ENCODE measurements at places on chromosomes 12 and 14.

DNA sequence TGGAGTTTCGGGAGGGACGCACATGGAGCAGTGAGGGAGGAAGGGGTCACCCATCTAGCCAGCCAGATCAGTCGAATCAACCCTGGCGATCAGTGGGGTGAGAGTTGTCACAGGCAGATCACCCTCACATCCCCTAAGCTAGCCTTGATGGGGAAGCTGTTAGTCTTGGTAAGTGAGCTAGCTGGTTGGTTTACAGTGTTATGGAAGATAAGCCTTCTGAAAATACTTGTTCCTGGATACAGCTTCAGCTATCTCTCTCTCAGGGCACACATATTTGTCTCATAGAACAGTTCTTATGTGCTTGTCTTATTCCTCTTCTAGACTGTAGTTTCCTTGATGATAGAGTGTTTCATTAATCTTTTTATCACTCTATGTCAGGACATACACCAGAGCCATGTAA is 26.2 kb upstream of the MANSC4 start:
- DNase-seq: no peak

DNA sequence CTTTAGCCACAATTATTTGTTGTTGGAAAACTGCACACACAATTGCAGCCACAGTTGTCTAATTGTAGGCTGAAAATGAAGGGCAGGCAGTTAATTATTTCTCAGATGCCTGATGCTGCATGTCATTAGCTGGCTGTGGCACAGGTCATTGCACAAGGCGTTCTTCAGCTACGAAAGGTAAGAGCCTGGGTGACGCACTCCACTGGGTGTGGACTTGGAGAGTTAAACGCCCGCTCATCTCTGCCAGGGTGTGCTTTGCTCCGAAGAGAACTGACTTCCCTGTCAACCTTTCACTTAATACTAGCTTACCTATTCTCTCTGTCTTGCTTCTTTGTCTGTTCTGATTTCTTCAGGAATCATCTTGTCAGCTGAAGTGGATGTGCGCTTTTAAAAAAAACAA is 91.4 kb upstream of the CPM start:
- DNase-seq: no peak

GRCh38 chr12:56930241-56930640 is 4.0 kb downstream of the SDR9C7 start:
- DNase-seq: no peak

- no peak for DNase-seq
These were observed 9.8 kb upstream of the DENND5B start for GRCh38 chr12:31600750-31601149.

- DNase-seq: no peak
These were observed 197.1 kb downstream of the ATP23 start for GRCh38 chr12:58138424-58138823.

GRCh38 chr12:101299931-101300330 is 20.0 kb downstream of the UTP20 start:
- no peak for DNase-seq

DNA sequence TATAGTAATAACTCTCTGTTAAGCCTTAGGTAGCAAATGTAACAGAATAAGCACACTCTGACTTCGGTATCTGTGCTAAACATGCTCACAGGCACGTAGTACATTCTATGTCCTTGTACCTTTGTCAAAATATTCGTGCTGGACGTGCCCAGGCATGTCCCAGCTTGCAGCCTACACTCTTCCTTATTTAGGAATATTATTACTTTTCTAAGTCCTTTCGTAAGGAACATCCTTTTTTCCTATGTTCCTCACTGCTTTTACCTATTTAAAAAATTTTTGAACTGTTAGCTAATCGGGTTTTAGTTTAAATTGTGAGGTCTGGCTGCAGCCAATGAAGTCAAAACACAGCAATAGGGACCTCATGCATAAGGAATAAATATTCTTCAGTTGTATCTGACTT is 24.1 kb upstream of the UBC start:
- no peak for DNase-seq

DNA sequence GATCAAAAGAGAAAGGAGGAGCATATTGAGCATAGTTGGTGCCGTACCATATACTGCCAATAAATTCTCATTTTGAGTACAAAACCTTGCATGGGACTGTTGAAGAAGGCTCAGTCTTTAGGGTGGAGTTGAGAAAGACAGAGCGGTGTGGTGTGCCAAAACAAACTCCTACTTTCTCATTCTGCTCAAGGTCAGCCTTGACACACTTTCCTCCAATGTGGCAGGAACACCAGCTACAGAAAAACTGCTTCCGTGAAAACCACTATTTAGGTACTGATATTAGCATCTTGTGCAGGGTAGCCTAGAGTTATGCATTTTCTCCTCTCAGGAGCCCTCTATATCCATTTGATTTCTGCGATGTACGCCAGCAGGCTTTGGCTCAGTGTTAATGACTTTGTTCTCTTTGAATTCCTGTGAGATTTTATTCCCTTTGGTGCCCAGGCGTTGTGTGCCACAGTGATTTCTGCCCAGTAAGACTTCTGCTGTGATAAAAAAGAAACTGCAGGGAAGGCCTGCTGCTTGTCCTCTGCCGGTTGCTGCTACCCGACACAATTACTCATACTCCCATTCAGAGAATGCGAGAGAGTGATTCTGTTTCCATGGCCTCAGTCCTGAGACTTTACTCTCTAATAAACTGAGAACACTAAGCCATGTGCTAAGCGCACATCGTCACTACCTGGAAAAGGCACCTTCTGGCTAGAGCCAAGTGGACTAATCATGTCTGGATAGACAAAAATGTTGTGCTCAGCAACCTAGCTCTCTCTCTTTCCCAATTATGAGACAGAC is 88.3 kb upstream of the MDM1 start:
- no peak for DNase-seq

DNA sequence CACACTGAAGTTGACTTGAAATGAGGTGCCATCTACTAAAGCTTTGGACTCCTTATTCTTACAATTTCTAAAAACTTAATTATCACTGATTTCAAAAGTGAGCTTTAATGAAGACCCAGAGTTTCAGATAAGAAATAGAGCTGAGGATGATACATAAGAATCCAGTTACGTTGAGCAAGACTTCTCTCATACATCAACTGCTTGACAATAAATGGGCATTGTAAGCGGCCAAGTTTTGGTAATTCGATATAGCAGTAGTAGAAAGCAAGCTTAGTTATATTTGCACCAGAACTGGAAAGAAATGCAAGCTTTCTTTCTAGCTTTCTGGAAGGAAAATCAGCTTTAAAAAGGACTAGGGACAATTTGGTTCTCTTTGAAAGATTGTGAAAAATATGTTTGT is 1359.6 kb downstream of the FSCB start:
- DNase-seq: no peak

- DNase-seq: no peak
These were observed 22.8 kb upstream of the VCPKMT start for GRCh38 chr14:50139192-50139591.

DNA sequence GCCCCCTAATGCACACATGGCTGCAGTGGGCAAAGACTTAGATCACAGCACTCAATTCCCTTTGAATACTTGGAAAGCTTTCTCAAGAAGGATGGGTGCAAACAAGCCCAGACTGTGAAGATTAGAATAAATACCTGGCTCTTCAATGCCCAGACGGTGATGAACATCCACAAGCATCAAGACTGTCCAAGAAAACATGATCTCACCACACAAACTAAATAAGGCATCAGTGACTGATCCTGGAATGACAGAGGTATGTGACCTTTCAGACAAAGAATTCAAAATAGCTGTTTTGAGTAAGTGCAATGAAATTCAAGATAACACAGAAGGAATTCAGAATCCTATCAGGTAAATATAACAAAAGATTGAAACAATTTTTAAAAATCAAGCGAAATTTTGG is 43.8 kb upstream of the ZDHHC17 start:
- DNase-seq: no peak

DNA sequence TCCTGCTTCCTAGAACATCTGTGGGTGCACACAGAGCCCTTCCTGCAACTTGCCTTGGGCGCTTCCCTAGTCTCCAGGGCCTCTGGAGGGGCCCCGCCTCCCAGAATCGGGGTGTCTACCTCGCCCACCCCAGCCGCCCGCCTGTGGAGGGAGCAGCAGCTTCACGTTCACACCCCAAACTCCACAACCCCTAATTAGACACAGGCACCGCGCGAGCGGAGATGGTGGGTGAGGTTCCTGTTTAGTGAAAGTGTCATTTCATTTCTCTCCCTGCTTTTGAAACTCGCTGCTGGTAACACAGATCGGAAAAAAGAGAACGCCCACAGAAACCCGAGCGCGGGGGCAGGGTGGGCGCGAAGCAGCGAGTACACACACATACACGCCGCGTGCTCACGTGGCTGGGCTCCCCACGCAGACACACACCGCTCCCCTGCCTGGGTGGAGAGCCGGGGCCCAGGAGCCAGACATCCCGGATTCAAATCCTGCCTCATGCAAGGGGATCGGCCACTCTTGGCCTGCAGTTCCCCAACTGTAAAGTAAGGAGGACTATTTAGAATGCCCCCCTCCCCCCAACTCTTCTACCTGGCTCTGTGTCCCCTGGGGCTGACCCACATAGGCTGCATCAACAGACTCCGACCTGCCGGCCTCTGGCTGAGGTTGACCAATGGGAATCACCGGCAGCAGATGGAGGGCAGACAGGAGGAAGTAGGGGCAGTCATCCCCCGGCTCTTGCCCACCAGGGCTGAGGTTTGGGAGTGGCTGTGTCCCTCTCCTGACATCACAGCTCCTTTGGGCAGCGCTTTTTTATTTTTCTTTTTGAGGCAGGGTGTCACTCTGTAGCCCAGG is 79.2 kb upstream of the NCOR2 start:
- no peak for DNase-seq

DNA sequence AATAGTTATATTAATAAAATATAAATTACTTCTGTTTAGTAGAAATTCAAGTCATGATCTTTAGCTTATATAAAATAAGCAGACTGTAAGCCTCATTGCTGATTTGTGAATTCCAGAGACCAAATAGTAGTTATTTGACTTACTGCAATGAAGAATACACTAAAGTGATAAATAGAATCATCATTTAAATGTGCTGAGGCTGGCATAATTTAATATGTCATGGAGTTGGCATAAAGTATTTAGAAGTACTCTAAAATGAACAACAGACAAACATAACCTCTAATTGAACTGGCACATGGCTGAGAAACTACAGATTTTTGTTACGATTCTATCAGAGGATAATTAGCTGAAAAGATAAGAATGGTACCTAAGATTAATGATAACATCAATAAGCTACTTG is 45.7 kb upstream of the TRHDE start:
- no peak for DNase-seq

GRCh38 chr14:51844081-51844881 is 16.1 kb upstream of the GNG2 start:
- no peak for DNase-seq

DNA sequence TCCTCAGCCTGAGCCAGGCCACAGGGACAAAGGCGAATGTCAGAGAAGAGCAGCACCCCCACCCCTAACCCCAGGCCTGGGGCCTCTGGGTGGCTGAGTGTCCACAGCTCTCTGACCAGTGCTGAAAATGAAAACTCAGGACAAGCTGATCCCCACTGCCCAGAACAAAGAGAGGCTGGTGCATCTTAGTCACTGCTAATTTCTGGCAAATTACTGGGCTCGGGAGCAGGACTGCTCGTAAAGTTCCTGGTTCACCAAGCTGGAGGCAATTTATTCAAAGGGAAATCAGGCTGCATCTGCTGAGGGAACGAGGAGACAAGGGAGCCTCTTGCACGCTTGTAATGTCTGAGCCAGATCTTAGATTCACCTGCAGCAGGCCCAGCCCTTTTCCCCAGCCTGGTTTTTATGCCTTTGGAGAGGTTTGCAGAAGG is 43.2 kb downstream of the CALM1 start:
- DNase-seq: no peak

Data from activated T-helper 1 cell treated with anti-CD3 and anti-CD28 coated beads, Interleukin-2, amount 50 U/mL, for 16 hours (primary cell).